ENCODE measurements at places on chromosomes 12 and 14.

DNA sequence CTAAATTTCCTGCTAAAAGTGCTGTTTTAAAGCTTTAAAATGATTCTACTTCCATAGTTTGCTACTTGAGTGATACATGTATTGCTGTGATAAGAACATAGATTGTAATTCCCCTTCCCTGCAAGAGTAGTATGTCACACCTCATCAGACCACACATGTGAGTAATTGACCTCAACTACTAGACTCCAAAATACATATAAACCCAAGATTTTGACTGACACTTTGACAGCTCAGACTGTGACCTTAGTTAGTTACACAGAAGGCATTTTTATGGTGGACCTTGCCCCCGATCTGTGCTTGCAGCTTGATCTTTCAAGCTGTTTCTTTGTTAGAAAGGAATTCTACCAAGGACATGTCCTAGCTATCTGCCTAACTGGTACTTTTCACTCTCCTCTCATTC, 18.6 kb downstream of the APOBEC1 start:
- DNase-seq = no peak

GRCh38 chr12:107384645-107385044, 291.3 kb upstream of the CRY1 start:
- DNase-seq = no peak

DNA sequence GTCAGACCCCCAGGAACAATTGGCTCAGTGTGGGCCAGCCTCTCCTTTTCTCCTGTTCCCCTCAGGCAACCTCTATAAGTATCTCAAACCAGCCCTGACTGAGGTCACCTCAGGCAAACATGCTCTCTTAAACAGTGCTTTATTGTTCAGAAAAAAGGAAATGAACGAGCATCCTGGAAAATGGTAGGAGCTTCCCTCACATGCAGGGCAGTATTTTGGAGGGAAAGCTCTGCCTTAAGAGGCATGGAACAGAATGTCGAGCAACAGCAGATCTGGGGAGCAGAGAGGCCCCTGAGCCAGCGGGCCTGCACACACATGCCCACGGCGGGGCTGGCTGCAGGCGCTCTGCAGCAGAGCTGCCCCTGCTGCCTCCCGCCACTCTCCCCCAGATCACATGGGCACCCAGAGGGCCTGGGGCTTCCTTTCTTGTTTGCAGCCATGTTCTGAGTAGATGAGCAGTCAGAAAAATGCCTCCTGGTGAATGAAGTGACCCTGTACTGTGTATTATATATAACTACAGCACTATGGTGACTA, 42.0 kb downstream of the MOK start:
- no peak for DNase-seq

- no peak for DNase-seq
Measured at GRCh38 chr12:58087423-58088127, 146.2 kb downstream of the ATP23 start.

DNA sequence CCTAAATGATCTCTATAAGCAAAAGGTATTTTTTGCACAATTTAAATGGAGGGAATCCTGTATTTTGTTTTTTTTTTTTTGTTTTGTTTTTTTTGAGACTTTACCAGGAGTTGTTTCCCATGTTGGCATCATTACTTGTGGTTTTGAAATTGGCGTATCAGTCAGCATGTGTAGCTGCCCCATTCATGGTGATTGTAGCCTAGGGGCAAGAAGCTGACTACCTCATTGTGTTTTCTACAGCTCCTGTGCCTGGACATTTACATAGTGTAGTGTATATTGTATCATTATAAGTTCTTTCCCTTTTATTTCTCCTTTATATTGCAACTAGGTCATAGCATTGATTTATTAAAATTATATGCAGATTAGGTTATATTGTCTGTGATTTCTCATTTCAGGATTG, 24.5 kb downstream of the SAMD4A start:
- no peak for DNase-seq

DNA sequence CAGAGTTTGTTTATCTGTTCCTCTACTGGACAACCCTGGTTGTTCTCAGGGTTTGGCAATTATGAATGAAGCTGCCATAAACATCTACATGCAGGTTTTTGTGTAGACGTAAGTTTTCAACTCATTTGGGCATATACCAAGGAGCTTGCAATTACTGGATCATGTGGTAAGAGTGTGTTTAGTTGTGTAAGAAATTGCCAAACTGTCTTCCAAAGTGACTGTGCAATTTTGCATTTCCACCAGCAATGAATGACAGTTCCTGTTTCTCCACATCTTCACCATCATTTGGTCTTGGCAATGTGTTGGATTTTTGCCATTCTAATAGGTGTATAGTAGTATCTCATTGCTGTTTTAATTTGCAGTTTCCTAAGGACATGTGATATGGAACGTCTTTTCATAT, 39.8 kb upstream of the FBXO33 start:
- no peak for DNase-seq

GRCh38 chr12:115871714-115872113, 405.8 kb downstream of the MED13L start:
- no peak for DNase-seq

DNA sequence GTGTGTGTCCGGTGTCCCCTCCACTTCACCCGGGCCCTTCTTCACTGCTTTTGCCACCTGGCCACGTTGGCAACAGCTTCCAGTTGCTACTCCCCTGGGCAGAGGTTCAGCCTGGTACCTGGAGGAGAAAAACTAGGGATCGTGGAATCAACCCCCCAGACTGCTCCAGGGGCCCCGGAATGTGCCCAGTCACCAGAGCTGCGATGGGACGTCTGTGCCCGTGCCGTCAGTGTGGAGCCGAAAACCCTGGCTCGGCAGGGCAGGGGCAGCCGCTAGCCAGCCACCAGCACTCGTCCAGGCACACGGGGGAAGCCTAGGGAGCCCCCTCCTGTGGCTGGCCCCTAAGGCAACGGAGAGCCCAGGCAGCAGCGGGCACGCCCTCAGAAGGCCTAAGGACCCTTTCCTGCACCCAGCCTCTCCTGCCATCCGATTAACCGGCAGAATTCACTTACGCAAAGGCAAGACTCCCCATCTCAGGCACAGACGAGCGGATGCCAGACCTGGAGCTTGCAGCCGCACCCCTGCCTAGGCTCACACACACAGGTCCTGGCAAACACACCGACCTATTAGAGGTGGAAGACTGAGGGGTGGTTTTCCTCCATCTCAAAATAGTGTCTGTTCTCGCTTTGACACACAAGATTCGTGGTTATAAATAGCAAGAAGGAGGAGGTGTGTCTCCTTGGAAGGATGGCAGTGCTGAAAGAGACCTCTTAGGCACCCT, 62.6 kb downstream of the FBXL14 start:
- DNase-seq = no peak

DNA sequence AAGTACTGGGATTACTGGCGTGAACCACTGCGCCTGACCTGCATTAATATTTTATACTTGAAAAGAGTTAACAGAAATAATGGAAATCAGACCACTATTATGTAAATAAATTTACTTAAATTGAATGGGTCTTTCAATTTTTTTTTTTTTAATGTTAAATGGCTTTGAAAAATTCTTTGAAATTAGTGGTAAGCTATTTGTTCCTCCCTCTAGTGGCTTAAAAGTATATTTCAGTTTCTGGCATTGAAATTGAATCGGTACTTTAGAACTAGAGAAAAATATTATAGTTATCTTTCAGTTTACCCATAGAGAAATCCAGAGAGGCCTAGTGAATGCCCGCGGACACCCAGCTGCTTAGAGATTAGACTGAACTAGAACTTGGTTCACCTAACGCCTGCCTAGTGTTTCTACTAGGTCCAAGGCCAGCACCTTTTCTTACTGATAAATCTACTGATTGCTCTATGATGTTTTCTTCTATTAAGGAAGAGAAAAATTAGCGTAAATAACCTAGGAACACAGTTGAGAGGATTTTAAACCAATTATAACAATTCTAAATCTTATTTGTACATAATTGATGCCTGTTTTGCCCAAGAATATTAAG, 106.5 kb downstream of the EML1 start:
- DNase-seq = no peak

GRCh38 chr12:116142936-116143898, 134.3 kb downstream of the MED13L start:
- DNase-seq = no peak

GRCh38 chr14:86533834-86534233, 1003.9 kb downstream of the FLRT2 start:
- DNase-seq = no peak

GRCh38 chr12:123442774-123443173, 6.3 kb upstream of the RILPL2 start:
- DNase-seq = no peak

GRCh38 chr14:66425402-66425801, 60.8 kb upstream of the CCDC196 start:
- no peak for DNase-seq

DNA sequence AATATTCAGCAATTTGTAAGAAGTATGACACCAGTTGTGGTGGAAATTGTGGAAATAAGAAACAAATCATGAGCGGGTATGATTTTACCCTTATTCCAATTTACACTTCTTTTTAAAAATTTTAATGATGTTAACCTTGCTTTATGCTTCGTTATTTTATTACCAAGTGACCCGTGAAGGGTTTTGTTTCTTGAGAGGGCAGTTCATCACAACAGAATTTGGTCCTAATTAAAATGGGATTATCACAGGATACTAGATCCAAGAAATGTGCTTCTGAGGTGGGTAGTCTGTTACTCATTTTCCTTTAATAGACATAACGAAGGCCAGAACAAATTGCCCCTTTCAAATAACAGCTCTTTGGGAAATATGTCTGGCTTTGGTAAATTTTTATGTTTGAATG, 25.5 kb upstream of the RASSF8 start:
- no peak for DNase-seq

DNA sequence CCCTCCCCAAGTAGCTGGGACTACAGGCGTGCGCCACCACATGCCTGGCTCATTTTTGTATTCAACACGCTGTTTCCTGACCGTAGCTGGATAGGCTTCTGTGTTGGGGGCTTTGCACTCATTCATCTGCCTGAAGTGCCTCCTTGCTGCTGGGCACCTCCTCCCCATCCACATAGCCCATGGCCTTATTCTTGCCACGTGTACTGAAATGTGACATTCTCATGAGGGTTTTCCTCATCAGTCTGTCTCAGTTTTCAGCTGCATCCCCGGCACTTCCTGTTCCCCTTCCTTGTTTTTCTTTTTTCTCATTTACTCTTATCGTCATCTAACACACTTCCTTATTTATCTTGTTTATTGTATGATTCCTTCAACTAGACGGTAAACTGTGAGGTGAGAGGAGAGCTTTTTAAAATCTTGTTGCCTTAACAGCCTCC, 36.6 kb downstream of the RCOR1 start:
- DNase-seq = no peak

DNA sequence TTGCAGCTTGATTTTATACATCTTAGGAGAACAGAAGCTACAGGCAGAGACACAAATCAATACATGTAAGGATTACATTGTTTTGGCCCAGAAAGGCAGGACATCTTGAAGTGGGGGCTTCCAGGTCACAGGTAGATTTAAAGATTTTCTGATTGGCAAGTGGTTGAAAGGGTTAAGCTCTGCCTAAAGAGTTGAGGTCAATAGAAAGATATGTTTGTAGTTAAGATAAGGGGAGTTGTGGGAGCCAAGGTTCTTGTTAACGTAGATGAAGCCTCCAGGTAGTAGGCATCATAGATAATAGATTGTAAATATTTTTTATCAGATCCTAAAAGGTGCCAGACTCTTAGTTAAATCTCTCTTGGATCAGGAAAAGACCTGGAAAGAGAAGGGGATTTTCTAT, 5.5 kb upstream of the DHRS2 start:
- no peak for DNase-seq

- DNase-seq = no peak
Measured at GRCh38 chr14:76289276-76289675, 86.7 kb upstream of the ESRRB start.

DNA sequence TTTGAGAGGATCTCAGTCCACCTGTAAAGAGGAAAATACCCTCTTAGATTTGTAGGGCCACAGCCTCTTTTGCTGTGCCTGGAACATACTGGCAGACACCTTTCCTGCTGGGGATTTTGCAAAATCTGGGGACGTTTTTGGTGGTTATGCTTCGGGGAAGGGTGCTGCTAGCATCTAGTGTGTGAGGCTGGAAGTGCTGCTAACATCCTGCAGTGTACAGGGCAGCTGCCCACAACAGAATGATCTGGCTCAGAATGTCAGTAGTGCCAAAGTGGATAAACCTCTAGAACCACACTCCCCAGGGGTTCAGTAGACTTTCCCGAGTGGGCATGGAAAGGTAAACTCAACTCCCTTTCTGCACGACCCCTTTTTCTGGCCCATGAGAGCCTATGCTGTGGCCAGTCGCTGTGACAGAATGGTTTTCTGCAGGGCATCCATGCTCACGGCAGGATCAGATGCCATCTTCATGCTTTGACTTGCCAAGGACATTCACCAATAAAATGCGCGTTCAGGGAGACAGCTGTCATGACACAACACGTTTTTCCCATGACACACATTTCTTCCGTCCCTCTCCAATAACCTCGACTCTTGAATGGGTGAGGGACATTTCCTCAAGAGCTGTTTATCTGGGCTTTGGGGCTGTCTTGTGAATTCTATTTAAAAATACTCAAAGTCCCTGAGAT, 240.9 kb downstream of the RGS6 start:
- DNase-seq = no peak

- DNase-seq = no peak
Measured at GRCh38 chr12:111363578-111363977, 5.3 kb downstream of the PHETA1 start.

DNA sequence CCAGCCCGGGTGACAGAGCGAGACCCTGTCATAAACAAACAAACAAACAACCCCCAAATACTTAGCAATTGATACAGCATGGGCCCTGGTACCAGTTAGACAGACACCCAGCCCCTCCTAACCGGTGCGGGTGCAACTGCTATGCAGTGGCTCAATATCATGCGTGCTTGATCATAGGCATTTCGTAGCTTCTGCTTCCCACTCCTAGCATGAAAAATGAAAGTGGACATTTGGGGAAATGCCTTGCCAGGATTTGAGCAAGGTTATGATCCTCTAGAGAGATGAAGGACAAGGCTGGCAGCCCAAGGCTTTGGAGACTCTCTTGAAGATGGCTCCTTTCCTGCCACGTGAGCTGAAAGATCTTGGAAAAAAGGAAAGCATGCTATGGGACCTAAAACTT, 13.7 kb downstream of the FGF6 start:
- no peak for DNase-seq

GRCh38 chr12:9796971-9797370, 30.3 kb upstream of the KLRF1 start:
- DNase-seq = no peak

DNA sequence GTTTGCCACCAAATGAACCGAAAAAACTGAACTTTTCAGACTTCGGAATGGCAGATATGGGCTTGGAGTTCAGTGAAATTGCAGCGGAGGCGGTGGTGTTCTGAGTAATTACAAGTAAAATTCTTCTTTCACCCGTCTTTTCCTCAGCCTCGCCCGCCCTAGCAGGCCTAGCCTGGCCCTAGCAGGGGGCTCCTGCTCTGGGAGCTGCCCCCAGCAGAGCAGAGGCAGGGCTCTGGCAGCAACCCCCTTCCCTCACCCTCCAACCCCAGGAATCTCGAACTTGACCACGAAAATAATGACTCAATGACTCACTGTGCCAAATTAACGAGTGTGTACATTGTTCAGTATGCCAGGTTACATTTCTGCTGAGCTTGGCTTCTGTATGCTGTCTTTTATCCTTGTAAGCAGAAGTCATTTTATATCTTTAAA, 1.1 kb downstream of the PAPLN start:
- no peak for DNase-seq

- DNase-seq = no peak
Measured at GRCh38 chr12:105214670-105215375, 21.2 kb downstream of the APPL2 start.
